ENCODE measurements at places on chromosomes 16 and 17. TPM values are rescaled to one million over a fixed set of nuclear protein-coding genes. Genes with fewer than 3 reads are reported as not detected.
A peak's percentile ranks its signal among the peaks of the same experiment; 100 is the strongest.

IFT20 gene
- total RNA-seq, result 16.4 TPM

SLC9A5 gene
- 8.3 TPM for total RNA-seq

MPP2 gene
- total RNA-seq, result 4.6 TPM

DNA sequence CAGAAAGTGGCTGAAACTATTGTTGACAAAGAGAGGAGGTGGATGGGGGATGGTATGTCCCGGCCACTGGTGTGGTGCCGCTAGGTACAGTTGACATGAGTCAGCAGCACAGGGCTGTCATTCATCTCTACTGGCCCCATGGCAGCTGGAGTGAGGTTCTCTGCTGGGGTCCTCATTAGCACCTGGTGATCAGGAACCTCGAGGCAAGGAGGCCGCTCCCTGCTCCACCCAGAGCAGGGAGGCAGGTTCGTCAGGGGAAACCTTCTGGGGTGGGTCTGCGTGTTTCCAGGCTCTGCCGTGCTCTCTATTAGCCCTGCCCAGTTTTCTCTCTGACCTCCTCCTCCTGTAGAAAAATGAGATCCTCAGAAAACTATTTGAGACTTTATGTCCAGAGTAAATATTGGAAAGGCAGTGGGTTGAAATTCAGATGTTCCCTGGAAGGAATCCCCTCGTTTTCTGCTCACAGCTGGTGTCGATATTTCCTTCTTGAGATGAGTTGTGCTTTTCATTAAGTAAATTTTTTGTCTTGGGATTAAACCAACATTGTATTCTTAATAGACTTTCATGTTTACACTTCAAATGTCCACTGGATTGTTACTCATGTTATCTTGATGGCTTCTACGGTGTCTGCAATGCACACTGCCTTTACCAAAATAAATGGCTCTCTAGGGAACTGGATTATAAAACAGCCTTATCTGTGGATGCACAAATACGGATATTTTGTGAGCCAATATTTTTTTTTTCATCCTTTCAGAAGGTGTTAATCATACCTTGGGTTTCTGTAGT, 7.1 kb downstream of the NTN1 start:
- DNase-seq, result no peak

- peak; percentile 14 for DNase-seq
Measured at GRCh38 chr16:10868596-10869469, 8.2 kb upstream of the CIITA start.

- DNase-seq, result no peak
Measured at GRCh38 chr16:28110479-28110878, 47.0 kb upstream of the GSG1L start.

DNA sequence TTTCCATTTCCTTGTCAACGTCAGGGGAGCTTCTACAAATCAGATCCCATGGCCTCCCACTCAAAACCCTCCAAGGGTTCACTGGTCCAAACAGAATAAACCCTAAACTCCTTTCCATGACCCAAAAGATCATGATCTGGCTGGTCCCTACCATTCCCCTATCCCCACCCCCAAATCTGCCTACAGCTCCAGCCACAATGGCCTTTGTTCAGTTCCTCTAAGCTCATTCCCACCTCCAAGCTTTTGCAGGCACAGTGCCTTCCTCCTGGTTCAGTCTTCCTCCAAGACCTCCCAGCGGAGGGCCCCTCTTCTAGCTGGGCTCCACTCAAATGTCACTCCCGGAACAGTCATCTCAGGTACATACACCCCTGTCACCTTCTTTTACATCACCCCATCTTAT, 2.0 kb downstream of the GPRC5B start:
- DNase-seq, result no peak

All from activated naive CD4-positive, alpha-beta T cell treated with anti-CD3 and anti-CD28 coated beads, Interleukin-2, amount 50 U/mL, for 72 hours (primary cell).